Effector memory CD8-positive, alpha-beta T cell (primary cell): ENCODE measurements at places on chromosomes 4 and X.

DNA sequence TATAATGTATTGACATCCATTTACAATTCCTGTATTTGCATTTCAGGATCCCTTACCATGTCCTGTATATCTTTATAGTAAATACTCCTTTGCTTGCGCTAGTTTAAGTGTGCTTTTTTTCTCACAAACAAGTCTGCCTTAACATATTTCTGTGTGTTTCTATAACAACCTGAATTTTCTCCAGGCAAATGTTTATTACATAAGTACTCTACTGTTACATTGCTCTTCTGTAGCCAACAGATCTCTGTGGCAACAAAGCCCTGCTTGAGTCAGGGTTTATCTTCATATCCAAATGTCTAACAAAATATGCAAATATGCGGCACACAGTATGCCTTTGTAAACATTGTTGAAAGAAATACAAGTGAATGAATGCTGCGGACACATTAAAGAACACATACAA lies 625.5 kb downstream of the TLL1 start:
- H3K27me3 ChIP-seq, result no peaks in the 10 kb centered on the region
- H3K4me3 ChIP-seq, result no peak overlapping the region
- H3K36me3 ChIP-seq, result no peaks in the 10 kb centered on the region
- no peak overlapping the region for H3K27ac ChIP-seq
- no peaks in the 10 kb centered on the region for H3K4me1 ChIP-seq
- DNase-seq, result no peak

GRCh38 chr4:2470791-2471190 lies 1.9 kb downstream of the RNF4 start:
- H3K27me3 ChIP-seq, result no peaks in the 10 kb centered on the region
- no peak for DNase-seq
- H3K36me3 ChIP-seq, result peaks cover 78% of the 10 kb centered on the region
- H3K27ac ChIP-seq, result peak overlapping the region; percentile 95
- peaks cover 61% of the 10 kb centered on the region for H3K4me1 ChIP-seq
- peak overlapping the region; percentile 94 for H3K4me3 ChIP-seq

DNA sequence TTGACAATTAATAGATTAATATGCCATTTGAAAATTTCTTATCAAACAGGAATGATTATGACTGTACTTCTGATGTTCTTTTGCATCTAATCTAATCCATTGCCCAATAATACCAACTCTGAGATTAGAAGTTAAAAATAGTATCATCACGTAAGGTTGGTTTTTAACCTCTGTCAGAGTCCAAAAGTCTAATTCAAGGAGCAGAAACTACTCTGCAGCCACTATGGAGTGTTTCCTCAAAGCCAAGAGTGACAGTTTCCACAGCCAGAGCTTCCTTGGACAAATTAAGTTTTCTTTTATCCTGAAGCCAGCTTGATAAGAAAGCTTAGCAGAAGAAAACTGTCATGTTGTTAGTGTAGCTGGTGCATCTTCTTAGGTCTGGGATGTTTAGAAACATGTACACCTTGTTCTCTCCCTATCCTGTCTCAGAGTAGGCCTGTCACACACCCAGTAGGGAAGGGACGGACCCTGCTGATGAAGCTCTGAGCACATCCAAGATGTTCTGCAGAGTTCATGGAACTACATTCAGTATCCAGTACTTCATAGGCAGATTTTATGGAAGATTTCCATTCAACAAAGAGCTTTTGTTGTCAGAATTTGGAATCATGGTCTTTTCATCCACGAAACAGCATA lies 20.4 kb upstream of the PI4K2B start:
- no peaks in the 10 kb centered on the region for H3K27me3 ChIP-seq
- H3K4me3 ChIP-seq, result no peak overlapping the region
- no peaks in the 10 kb centered on the region for H3K36me3 ChIP-seq

- DNase-seq, result no peak
- no peaks in the 10 kb centered on the region for H3K36me3 ChIP-seq
- H3K27ac ChIP-seq, result no peak overlapping the region
- peak overlapping the region; percentile 8 for H3K4me3 ChIP-seq
Observed at GRCh38 chr4:158208963-158209640, 1.2 kb upstream of the TMEM144 start.

DNA sequence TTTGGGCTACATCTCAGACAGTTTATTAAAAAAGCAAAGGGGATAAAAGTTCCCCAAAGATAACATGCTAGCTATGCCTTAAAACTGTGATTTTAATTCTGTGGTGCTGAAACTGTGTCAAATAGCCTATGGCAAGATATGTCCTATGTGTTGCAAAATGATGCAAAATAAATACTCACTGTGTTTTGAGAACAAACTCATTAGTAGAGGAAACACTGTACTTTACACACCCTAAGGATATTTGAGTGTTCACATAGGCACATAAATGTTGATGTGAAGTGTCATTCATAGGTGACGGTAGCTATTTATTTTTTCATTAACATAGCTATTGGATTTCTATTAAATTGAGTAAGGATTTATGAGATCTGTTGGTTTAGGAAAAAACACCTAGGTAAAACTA lies 351.9 kb downstream of the FAT4 start:
- H3K27me3 ChIP-seq, result no peaks in the 10 kb centered on the region
- DNase-seq, result no peak
- H3K27ac ChIP-seq, result no peak overlapping the region
- H3K4me1 ChIP-seq, result no peaks in the 10 kb centered on the region

DNA sequence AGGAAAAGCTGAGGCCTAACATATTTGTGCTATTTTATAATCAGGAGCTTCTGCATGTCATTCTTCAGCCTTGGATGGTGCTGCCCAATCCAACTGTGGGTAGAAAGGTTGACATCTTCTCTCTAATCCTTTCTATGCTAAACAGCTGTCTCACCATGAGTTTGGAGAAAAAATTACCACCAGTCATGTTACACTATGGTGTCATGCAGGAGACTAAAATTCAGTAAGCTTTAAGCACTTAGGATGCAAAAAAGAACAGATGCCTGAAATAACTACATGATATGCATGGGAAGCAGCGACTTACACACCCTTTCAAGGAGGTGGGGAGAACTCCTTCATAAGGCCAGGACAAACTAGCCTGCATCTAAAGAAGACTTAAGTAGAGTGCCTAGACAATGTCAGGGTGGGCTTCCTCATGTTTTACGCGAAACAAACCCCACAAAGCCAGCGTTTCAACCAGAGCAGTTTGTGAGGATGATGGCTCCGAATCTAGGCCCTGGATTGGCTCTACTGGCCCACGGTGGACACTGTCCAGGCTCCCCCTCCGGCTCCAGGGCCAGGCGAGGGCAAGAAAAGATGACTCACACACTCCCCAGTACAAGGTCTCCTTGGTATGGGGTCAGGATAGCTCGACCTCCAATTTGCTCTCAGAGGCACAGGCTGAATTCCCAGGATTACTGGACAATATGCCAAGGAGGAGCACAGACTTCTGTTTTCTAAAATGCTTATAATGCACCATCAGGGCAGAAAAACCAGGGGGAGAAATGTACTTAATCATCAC lies 45.1 kb downstream of the STX18 start:
- H3K36me3 ChIP-seq, result peaks cover 4% of the 10 kb centered on the region
- no peaks in the 10 kb centered on the region for H3K27me3 ChIP-seq
- H3K27ac ChIP-seq, result no peak overlapping the region
- H3K4me1 ChIP-seq, result peaks cover 16% of the 10 kb centered on the region
- DNase-seq, result no peak
- no peak overlapping the region for H3K4me3 ChIP-seq

GRCh38 chr4:182683661-182684060 lies 233.5 kb downstream of the DCTD start:
- DNase-seq, result no peak
- H3K4me3 ChIP-seq, result no peak overlapping the region
- peaks cover 14% of the 10 kb centered on the region for H3K27me3 ChIP-seq
- no peaks in the 10 kb centered on the region for H3K36me3 ChIP-seq
- H3K4me1 ChIP-seq, result no peaks in the 10 kb centered on the region

DNA sequence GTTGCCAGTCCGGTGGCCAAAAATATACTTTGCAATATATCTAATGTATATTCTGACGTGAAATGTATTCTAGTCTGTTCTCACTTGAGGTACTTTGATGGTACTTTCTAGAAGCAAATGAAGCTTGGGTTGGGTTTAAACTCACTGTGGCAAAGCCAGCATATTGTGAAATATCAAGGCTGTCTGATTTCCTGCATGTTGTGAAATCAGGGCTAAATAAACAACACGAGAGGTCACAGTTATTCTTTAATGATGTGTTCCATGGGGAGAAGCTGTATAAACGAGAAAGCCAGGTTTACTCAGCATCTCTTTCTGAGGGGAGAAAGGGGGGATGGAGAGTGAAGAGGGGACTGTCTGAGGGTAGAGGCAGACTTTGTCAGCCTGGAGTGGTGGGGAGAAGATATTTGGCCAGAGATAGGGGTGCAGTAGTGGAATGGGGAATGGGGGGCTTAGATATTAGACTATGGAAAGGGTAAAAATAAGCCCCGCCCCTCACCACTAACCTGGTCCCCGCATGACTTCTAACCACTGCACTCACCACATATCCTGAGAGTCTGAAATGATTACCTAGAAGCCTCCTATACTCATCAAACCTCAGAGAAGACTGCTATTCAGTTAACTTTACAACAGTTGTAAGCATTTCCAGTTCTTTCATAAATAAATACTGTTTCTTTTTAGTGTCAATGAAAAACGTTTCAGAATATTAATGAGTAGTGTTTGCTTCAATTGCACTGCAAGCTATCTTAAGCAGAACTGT lies 5.9 kb upstream of the SCARB2 start:
- H3K27ac ChIP-seq, result no peak overlapping the region
- peaks cover 4% of the 10 kb centered on the region for H3K4me1 ChIP-seq
- no peak overlapping the region for H3K4me3 ChIP-seq
- no peak for DNase-seq
- H3K27me3 ChIP-seq, result no peaks in the 10 kb centered on the region

DNA sequence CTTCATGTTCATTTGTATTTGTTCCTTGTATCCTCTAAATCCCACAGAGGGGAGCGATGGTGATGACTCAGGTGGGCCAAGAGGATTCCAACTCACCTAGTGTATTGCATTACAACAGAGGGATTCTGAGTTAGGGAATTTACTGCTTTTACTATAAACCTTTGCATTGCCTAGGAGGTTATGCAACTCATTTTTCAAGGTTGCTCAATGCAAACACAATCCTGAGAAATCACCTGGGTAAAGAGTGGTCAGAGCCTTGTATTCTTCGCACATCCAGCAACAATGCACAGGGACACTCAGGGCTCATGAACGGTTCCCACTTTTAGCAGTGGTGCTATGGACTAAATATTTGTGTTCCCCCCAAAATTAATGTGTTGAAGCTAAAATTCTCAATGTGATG lies 28.6 kb upstream of the LSM6 start:
- no peak for DNase-seq
- peaks cover 21% of the 10 kb centered on the region for H3K27me3 ChIP-seq
- no peaks in the 10 kb centered on the region for H3K36me3 ChIP-seq
- no peaks in the 10 kb centered on the region for H3K4me1 ChIP-seq
- H3K27ac ChIP-seq, result no peak overlapping the region

GRCh38 chr4:71827826-71828225 lies 43.9 kb upstream of the GC start:
- H3K4me1 ChIP-seq, result no peaks in the 10 kb centered on the region
- H3K27me3 ChIP-seq, result no peaks in the 10 kb centered on the region
- H3K36me3 ChIP-seq, result no peaks in the 10 kb centered on the region
- H3K27ac ChIP-seq, result no peak overlapping the region

DNA sequence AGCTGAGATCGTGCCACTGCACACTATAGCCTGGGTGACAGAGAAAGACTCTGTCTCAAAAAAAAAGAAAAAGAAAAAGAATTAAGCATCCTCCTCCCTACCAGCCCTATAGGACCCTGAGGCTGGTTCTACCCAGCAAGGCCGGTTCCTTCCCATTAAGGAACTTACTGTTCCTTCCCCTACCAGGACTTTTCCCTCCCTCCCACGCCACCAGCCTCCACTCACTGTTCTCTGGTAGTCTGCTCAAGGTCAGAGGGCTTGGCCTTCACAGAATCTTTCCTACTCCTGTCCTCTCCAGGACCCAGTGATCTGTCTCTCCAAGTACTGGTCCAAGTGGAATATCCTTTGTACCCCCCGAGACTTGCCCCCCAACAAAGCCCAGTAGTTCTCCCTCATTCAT lies 1.4 kb downstream of the GRIPAP1 start:
- no peaks in the 10 kb centered on the region for H3K27me3 ChIP-seq
- peak overlapping the region; percentile 99 for H3K27ac ChIP-seq
- peak overlapping the region; percentile 98 for H3K4me3 ChIP-seq
- DNase-seq, result no peak
- peaks cover 23% of the 10 kb centered on the region for H3K4me1 ChIP-seq

DNA sequence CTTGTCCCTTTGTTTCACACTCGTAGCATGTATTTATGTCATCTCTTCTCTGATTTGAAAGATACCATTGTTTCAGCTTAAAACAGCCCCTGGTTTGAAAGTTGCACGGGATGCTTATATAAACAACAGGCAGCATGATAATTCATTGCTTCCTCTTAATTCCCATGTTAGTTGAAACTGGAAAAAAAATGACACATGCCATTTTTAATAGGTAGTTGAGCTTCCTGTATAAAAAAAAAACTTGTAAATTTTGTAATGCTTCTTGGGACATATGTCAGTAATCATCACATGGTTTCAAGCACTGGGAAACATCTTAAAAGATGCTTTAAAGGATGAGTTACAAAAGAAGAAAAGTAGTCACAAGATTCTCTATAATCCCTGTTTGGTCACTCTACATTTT lies 243.0 kb downstream of the PALLD start:
- H3K4me1 ChIP-seq, result no peaks in the 10 kb centered on the region
- no peak overlapping the region for H3K4me3 ChIP-seq
- H3K36me3 ChIP-seq, result no peaks in the 10 kb centered on the region

DNA sequence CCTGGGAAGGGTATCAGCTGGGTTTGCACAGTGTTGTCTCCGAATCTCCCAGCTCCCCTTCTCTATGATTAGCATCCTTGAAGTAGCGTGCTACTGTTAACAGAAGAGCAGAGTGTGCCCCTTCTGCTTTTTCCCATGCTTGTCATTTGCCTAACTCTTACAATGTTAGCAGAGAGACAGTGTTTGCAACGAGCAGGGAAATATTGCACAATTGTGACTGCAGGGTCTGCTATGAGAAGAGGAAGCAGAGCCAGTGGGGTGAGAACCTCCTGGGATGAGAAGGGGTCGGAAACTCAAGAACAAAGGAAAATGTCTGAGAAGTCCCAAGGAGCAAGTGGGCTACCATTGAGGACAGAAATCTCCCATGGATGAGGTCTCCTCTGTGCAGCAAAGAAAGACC lies 7.8 kb upstream of the CHRNA9 start:
- no peak overlapping the region for H3K27ac ChIP-seq
- H3K4me3 ChIP-seq, result no peak overlapping the region
- peaks cover 55% of the 10 kb centered on the region for H3K27me3 ChIP-seq
